ENCODE measurements at places on chromosomes 6 and 20.

- DNase-seq, result no peak
Observed at GRCh38 chr6:30317913-30318589, 8.7 kb upstream of the TRIM39 start.

GRCh38 chr6:130937942-130938604 lies 110.9 kb downstream of the SMLR1 start:
- DNase-seq, result no peak

GRCh38 chr6:94639564-94639963 lies 937.8 kb upstream of the MANEA start:
- no peak for DNase-seq

GRCh38 chr6:64376394-64376793 lies 740.8 kb downstream of the PHF3 start:
- DNase-seq, result no peak

DNA sequence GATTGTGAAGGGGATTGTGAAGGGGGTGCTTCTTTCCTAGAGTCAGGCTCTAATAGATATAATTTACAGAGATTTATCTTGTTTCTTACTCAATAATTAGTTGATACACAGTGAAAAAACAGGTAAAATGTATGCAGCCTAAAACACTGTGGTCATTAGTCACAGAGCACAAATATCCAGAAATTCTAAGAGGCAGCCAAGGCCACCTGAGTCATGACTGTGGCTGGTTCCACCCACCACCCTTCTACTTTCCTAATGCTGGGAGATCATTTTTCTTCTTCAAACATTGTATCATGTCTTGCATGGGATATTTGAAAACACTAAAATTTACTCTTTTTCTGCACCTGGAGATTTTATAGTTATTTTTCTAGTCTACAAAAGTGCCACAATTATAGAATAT lies 181.6 kb downstream of the OTOR start:
- no peak for DNase-seq

GRCh38 chr6:113172531-113172966 lies 684.6 kb upstream of the MARCKS start:
- no peak for DNase-seq
